ENCODE measurements at places on chromosomes 1 and 21.

DNA sequence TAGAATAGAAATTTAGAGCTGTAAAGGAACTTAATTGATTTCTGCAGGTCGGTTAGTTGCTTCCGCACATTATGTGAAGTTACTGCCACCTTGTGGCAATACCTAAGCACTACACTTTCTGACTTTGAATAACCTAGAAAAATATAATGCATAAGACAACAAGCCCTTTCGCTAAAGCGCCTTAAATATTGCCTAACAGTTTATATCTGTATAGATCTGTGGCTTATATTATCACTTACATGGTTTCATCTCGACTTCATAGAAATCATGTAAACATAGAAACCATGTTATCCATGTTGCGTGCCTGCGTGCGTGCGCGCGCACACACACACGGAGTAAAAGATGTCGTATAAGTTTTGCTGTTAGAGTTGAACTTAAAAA is 10.9 kb upstream of the IFI16 start:
- DNase-seq: no peak

DNA sequence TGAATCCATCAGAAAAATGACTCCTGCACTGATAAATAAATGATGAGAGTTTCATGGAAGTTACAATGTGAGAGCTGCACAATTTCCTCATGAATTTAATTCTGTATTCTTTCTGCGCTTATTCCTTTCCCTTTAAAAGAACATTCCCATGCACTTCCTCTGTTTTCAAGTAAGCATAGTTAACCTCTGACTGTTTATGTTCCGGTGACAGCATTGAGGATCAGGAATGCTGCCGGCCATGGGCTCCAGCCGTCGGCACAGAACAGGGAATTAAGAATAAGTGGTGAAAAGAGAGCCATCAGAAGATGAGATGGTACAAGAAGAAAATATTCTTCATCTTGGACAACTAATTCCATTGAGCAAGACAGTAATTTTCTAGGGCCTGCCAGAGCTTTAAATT is 65.3 kb downstream of the SUSD4 start:
- no peak for DNase-seq

GRCh38 chr1:40646315-40646714 is 19.2 kb downstream of the RIMS3 start:
- DNase-seq: no peak

DNA sequence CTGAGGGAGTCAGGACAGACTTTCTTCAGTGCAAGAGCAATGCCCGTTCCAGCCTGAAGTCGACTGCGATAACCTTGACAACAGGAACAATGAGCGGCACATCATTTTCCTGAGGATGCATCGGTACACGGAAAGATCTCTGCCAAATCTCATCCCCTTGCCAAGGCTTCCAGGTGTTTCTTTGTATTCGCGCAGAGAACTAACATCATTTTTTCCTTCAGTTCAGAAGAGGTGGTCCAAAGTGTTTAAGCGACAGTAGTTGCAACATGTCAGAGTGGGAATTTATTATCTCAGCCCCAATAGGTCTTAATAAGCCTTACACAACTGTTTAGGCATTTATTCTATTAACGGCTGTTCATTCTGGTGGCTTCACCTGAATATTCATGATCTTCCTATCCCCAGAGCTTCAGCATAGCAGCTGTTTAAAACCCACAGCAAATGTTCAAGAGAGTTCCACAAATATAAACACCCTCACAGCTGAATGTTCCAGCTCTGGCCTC is 129.7 kb upstream of the NFIA start:
- DNase-seq: no peak

DNA sequence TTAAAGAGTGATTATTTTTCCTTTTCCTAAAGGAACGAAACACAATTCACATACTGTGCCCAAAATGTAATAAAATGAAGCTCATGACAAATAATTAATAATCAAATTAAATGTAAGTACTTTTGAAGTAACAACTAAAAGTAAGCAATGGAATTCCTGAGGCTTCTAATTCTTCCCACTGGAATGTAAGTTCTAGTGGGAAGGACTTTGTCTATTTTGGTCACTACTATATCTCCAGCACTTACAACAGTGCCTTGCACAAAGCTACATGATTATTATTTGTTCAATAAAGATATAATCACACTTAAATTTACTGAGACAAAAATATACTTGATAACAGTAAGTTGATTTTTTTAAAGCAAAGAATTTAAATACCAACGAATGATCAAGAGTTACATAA is 128.8 kb downstream of the COQ8A start:
- no peak for DNase-seq

DNA sequence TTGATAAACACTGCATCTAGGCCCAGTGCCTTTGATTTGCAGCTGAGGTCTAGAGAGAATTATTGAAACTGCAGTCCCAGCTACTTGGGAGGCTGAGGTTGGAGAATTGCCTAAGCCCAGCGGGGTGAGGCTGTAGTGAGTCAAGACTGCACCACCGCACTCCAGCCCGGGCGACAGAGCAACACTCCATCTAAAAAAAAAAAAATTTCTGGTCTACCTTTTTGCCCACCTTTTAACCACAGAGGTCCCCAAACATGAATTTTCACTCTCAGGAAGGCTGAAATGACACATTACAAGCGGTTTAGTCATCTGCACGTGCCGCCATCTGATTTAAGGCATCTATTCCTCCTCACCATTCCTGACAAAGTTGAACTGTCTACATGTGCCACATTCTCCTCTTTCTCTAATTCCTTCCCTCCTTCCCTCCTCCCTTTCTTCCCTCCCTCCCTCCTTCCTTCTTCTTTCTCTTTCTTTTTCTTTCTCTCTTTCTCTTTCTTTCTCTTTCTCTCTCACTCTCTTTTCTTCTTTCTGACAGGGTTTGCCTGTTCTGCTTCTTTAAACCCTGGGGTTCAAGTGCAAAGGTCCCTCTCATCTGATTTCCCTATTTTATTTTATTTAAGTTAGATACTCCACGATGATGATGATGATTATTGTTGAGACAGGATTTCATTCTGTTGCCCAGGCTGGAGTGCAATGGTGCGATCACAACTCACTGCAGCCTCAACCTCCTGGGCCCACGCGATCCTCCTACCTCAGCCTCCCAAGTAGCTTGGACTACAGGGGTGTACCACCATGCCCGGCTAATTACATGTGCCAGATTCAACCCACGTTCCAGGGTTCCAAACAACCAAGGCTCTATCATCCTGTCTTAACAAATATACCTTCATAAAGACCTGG is 3.0 kb upstream of the SOD1 start:
- DNase-seq: no peak

DNA sequence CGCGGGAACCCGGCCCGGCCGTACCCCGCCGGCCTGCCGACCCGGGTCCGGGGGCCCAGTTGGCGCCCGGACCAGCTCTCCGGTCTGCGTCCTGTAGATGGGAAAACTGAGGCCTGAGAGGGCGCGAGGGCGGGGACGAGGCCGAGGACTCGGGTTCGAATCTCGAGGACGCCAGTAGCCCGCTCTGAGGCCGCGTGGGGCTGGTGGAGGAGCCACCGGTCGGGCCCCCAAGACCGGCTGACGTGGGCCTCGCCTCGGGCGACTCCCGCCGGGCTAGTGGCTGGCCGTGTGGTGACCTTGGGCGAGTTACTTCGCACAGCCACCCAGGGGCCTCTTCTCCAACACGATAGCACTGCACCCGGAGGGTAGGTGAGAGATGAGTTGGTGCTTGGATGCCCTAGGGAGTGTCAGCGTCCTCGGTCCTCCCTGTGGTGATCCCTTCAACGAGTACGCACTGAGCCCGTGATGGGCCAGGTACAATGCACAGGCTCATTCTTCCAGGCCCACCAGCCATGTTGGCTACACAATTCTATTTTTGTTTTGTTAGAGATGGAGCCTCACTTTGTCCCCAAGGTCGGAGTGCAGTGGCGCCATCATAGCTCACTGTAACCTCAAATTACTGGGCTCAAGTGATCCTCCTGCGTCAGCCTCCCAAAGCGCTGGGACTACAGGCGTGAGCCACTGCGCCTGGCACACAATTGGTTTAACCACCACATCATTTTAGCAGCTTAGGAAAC is 404 bp upstream of the SCMH1 start:
- DNase-seq: peak; percentile 10

DNA sequence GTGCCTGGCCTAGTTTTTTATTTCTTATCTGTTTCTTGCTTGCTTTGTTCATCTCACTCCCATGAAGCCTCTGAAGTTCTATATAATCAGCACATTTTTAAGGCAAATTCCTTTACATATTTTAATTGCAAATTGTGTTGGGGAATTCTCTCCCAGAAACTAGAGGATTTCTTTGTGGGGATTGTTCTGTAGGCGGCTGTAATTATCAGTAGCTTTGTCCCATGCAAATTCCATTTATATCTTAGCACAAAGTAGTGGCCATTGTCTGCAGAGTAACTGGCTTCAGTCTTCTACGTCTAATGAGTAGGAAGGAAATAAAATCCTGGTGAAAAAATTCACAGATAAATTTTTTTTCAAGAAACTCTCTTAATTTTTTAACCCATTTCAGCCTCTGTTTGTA is 35.7 kb downstream of the CLEC20A start:
- DNase-seq: no peak

- DNase-seq: no peak
These were observed 68.6 kb downstream of the SYDE2 start for GRCh38 chr1:85132078-85132720.

- DNase-seq: no peak
These were observed 158.2 kb downstream of the PBX1 start for GRCh38 chr1:164716992-164717703.

DNA sequence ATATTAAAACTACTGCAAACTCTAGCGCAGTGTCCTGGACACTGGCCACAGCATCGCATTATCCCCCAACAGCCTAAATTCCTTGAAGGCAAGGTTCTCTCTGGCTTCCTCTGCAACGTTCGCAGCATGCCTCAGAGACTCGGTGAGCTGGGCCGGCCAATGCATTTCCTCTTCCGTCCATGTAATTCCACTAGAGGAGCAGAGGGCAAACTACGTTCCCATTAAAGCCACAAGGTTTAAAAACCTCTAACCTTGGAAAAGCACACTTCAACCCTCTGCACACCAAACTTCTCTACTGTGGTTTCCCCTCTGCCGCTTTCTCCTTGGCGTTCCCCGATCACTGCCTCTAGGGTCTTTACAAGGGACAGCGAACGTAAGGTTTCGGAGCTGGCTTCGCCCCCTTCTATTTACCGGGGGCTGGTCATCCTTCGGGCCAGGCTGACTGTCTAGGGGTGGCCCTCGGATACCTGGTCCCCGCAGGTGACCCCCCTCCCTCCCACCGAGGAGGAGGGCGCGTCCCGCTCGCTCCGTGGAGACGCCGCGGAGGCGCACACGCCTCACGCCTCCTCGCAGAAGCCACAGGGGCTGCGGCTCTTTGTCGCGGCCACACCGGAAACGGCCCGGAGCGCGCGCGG is 456 bp upstream of the SMYD2 start:
- peak; percentile 1 for DNase-seq

DNA sequence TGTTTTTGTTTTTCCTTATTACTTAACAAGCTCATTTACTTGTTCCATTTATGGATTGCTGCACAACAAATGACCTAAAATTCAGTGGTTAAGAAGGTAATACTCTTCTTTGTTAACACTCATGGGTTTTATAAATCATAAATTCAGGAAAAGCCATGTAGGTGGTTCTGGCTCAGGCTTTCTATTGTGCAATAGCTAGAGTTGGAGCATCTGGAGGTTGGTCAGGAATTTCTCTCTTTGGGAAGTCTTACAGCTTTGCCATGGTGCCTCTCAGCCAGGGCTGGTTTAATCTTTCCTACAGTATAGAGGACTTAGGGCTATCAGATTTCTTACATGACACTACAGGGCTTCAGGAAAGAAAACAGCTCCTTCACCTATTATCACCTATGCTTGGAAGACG is 1677.1 kb downstream of the KCNT2 start:
- no peak for DNase-seq

GRCh38 chr1:239815074-239815473 is 276.6 kb upstream of the FMN2 start:
- no peak for DNase-seq

GRCh38 chr1:159214149-159214760 is 9.6 kb downstream of the ACKR1 start:
- no peak for DNase-seq

- DNase-seq: no peak
These were observed 9.7 kb upstream of the KRTAP7-1 start for GRCh38 chr21:30839304-30839703.

- no peak for DNase-seq
These were observed 559 bp downstream of the SERTAD4 start for GRCh38 chr1:210233216-210233494.

- no peak for DNase-seq
These were observed 38.0 kb upstream of the ATP1A1 start for GRCh38 chr1:116334868-116335635.

DNA sequence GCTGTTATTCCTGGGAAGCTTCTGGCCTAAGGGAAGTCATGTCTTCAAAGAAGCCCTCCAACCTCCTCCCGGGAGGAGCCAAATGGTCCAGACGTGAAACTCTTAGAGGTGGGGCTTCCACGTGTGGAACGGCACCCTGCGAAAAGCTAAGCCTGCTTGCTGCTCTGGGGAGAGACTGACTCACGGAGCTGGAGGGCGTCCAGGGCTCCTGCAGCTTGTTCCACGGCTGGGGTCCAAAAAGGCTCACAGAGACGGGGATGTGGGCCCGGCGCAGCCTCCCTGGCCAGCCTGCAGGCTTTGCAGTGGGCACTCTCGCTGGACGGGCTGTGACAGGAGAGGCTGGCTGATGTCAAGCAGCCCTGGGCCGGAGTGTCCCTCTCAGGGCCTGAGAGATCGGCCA is 105.1 kb downstream of the COLGALT2 start:
- DNase-seq: no peak

DNA sequence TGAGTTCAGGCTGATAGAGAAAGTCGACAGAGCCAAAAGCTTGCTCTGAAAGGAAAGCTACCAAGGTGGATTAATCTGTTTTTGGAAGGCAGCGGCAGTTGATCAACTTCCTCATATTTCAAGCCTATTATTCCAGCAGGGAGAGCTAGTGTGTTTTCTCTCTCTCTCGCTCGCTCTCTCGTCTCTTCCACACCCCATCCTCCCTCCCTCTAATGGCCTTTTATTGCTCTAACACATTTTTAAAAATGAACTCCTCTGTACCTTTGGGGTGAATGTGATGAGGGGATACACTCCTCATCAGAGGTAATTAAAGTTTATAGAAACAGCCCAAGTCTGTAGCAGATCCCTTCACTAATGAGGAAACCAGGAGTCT is 126.4 kb downstream of the CLIC6 start:
- DNase-seq: no peak

DNA sequence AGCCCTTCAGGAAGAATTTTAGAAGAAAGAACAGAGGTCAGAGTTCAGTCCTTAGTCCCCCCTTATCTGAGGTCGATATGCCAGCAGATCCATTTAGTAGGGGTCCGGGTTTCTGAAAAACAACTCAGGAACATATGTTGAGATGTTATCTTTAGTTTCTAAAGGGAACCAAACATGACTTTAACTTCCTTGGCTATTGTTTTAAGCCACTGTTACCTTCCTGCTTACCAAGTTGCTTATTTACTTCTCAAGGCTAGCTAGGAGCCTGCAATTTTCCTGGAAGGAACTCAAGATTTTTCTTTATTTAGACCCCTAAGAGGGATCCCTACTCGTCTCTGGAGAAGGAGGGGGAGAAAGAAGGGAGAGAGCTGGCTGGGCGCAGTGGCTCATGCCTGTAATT is 54.3 kb downstream of the KCNC4 start:
- DNase-seq: no peak

GRCh38 chr1:84603941-84604830 is 29.9 kb upstream of the CTBS start:
- no peak for DNase-seq
